CD8-positive, alpha-beta T cell (primary cell): ENCODE measurements at places on chromosomes 6 and 20. TPM values are rescaled to one million over a fixed set of nuclear protein-coding genes. Genes with fewer than 3 reads are reported as not detected.

HLA-DQA1 gene
- 5.4 TPM for total RNA-seq

MEP1A gene
- not detected for total RNA-seq

GRCh38 chr6:75430631-75431325 is 62.8 kb downstream of the FILIP1 start:
- no peak for DNase-seq

- DNase-seq: no peak
These were observed 26.1 kb downstream of the POPDC3 start for GRCh38 chr6:105153676-105154075.

- no peak for DNase-seq
These were observed 12.0 kb upstream of the MAPRE1 start for GRCh38 chr20:32807706-32808105.

- no peak for DNase-seq
These were observed 71.7 kb downstream of the FOXO3 start for GRCh38 chr6:108632441-108632840.
